ENCODE measurements at places on chromosomes 16 and 17.
A peak's percentile ranks its signal among the peaks of the same experiment; 100 is the strongest.

GRCh38 chr17:58390884-58391283, 26.4 kb downstream of the RNF43 start:
- DNase-seq = no peak

- DNase-seq = peak; percentile 20
Measured at GRCh38 chr16:69514356-69514755, 51.4 kb upstream of the NFAT5 start.

DNA sequence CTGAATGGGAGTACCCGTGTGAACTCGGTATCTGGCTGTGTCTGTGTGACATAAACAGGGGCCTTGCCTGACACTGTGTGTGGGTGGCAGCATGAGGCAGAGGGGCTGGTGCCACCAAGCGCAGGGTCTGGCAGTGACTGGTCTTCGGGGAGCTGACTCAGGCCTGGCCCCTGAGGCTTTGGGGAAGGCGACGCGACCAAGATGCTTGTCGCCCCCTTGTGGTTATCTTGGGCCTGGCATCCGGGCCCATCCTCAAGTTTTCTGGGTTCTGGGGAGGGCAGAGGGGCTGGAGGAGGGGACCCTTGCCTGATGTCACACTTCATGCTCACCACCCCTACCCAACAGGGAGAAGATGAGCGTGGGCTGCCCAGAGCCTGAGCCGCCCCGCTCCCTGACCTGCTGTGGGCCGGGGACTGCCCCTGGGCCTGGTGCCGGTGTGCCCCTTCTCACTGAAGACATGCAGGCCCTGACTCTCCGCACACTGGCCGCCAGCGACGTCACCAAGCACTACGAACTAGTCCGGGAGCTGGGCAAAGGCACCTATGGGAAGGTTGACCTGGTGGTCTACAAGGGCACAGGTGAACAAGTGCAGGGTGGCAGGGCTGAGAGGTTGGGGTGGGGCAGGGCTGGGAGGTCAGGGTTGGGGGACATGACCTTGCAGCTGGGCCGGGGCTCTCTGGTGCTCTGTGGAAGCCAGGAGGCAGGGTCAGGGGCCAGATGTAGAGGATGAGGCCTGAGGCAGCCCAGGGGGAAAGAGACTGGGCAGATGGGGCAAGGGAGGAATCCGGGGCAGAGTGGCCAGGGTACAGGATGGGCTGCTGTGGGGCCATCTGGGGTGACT, 24.9 kb downstream of the SBK1 start:
- DNase-seq = peak; percentile 67

DNA sequence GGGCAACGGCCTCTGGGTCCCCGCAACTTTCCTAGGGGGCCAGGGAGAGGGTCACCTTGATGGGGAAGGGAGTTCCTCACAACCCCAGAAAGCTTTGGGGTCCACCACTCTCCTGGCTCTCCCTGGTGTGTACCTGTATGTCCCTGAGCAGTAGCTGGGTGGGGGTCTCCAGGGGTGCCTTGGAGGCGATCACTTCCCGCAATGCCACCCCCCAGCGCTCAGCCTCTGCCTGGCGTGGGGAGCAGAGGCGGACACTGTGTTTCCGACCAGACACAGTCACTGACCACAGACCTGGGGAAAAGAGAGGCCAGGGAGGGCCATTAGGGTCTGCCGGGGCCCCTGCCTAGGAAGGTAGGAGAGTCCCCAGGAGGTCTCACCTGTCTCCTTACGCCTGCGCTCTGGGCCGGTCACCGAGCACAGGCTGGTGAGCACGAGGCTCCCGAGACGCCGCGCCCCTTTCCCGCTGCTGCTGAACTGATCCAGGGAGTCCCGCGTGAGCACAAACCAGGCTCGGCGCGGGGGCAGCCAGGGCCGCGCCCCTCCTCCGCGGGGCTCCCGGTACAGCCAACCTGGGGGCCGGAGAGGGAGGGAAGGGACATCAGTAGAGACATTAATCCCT, 3.4 kb downstream of the PLEKHH3 start:
- no peak for DNase-seq

DNA sequence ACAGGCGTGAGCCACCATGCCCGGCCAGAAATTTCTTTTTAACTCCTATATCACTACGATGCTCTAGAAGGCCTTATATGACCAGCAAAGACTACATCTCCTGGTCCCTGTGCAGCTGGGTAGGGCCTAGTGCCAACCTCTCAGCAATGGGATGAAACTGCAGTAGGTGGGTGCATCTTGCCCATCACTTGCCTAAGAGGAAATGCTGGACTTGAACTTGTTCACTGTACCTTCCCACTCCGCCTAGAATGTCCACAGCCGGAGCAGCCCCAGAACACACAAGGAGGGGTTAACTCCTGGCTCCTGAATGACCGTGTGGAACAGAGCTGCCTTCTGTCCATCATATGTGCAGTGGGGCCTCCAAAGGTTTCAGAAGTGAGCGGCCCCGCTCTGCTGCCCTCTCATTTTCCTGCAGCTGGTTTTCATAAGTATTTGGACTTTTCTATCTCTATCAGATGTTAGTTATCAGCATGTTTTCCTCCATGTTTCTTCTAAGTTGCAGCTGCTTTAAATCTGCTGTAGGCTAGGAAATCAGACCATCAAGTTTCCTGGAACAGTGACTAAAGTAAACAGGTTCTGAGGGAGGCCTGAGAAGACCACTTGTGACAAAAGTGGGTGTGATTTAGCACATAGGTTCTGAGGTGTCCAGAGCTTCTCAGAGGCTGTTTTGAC, 52.5 kb downstream of the WSB1 start:
- DNase-seq = no peak

- no peak for DNase-seq
Measured at GRCh38 chr17:27577884-27578717, 52.9 kb upstream of the LGALS9 start.

DNA sequence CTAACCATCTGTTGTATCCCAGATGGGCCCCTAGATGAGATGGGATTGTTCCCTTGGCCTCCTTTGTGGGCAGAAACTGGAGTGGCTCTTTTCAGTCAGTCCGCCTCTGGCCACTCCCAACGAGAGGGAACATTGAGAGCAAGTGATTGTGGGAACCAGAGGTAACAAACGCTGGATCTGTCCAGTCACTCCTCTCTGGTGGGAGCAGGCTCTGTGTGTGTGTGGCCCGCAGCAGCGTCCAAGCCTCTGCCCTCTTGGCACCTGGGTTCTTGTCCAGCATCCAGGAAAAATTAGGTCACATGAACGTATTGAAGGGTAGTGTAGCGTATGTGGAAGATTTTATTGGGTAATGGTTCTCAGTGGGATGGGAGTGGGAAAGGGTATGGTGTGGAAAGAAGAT, 101.9 kb upstream of the COX10 start:
- no peak for DNase-seq

DNA sequence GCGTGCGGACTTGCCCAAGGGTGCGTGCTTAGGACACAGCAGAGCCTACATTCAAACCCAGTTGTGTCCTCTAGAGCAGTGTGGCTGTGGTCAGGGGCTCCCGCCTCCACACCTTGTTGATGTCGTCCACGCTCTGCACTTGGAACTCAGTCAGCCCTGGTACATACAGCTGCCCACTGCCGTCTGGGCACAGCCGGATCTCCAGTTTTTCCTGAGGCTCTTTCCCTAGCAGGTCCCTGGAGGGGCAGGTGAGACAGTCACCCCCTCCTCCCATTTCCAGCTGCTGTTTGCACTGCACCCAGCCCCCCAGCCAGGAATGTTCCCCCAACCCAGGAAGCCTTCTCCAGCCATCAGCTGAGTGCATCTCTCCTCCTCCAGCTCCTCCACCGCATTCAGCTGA, 25.7 kb downstream of the KATNB1 start:
- DNase-seq = no peak

DNA sequence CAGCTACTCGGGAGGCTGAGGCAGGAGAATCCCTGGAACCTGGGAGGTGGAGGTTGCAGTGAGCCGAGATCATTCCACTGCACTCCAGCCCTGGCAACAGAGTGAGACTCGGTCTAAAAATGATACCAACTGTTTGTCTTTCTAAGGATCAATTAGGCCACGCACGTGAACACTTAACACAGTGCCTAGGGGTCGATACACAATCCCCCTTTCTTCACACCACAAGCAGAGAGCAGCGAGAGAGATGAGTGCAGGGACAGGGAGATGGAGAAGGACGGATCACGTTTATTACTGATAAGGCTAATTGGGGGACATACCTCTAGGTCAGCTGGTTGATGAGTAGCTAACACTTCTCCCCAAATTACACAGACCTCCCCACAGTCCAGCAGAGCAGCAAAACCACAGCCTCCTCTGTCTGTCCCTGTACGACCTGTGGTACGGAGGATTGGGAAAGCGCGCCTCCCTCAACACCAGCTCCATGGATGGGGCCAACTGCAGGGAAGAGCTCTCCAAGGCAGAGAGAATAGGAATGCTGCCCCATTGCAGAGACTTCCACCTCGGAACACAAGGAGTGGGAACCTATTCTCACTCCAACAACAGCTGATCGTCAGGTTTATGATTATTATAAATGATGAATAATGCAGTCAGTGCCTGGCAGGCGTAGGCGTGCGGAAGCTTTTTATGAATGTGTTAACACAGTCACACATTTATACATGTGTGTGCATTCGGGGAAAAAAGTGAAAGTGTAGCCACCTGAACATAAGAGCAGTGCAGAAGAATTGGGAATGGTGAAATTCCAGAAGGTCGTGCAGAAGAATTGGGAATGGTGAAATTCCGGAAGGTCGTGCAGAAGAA, 155.1 kb downstream of the C16orf95 start:
- no peak for DNase-seq

GRCh38 chr17:37744961-37745800, at the start of gene HNF1B:
Gene HNF1B, minus strand, starts transcription at chr17:37745059. Its CDS starts 175 bp downstream, at chr17:37744884.
- DNase-seq = peak; percentile 50

DNA sequence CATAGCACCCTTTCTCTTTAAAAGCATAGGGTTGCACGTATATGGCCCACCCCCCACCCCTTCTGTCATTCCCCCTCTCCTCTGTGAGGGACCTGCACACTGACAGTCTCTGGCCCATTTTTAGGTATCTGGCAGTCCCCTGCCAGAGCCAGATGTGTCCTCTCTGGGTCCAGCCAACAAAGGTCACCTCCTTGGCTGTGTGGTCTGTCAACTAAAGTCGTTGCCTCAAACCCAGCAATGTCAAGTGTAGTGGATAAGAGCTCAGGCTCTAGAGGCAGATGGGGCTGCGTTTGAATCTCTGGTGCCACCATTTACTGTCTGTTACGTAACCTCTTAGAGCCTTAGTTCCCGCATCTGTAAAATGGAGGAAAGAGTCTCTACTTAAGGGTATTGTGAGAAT, 211.5 kb downstream of the MSI2 start:
- DNase-seq = no peak

DNA sequence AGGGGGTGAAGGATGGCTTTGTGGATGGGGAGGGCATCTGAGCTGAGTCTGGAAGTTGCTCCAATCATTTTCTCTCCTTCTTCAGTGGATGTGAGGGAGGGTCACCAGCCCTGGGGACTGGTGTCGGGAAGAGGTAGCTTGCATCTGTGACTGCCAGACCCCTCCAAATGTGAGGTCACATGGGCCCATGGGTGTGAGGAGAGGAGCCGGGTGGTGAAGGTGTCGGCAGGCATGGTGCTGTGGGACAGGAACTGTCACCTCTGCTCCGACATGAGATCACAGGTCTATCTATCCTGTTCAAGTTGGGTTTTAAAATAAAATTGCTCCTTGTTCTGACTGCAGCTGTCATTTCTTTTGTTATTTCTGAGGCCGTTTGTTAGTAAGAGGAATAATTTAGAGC, 351.1 kb downstream of the CPPED1 start:
- no peak for DNase-seq

DNA sequence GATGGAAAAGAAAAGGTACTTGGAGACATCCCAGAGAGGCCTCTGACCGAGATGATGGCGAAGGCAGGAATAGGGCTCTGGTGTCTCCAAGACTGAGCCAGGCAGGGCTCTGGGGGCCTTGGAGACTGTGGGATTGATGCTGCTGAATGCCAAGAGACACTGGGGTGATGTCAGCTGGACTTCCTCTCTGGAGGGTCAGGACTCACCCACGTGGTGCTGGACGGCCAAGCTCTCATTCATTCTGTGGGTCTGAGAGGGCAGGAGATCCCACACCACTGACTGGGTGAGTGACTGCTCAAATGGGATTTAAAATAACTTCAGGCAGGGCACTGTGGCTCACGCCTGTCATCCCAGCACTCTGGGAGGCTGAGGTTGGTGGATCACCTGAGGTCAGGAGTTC, 64.8 kb downstream of the NT5M start:
- DNase-seq = no peak

DNA sequence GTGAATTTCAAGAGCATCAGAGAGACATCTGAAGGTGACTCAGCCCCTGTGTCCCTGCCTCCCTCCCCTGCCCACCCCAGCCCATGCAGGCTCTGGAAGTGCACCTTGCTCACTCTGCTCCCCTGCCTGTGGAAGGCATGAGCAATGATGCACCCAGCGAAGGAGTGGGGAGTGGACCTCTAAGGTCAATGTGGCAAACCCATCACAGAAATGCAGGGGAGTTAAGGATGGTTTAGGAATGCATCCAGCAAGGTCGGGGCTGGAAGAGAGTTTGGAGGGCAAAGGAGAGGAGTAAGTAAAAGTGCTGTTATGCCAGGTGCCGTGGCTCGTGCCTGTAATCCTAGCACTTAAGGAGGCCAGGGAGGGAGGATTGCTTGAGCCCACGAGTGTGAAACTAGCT, 61.9 kb downstream of the CYB5B start:
- DNase-seq = no peak

GRCh38 chr16:17836868-17837602, 366.3 kb upstream of the XYLT1 start:
- no peak for DNase-seq

DNA sequence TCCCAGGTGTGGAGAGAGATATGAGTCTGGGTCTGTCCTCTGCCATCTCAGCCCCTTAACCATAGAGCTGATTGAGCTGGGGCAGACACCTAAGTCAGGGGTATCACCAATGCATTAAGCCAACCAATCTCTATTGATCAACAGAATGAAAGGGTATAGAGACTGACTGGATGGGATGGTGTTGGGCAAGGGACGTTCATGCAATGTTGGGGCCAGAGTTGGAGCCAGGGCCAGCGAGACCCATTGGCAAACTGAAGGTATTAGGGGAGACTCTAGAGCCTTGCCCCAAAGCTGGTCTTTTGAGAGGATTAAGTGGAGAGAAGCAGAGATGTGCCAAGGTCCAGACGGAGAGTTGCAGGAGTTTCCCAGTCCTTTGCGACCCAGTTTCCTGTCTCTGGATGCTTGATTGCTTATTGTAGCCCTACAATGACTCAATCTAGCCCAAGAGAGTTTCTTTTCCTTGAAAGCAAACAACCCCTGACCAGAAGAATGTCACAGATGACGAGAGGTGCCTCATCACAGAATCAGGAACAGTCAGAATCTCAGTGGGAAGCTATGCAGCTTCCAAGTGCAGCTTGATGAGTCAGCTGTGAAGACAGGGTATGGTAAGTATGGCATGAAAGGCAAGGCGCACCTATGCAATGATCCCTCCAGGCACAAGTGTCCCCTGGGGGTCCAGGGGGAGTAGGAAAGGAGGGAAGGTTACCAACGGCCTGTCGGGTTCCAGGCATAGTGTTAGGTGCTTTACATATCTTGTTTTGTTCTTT, 137.2 kb downstream of the UTP18 start:
- no peak for DNase-seq

Measured in CD4-positive, alpha-beta T cell treated with Interferon gamma for 1 hour (primary cell).